ENCODE measurements at places on chromosomes 1 and 21.
A peak's percentile ranks its signal among the peaks of the same experiment; 100 is the strongest.

DNA sequence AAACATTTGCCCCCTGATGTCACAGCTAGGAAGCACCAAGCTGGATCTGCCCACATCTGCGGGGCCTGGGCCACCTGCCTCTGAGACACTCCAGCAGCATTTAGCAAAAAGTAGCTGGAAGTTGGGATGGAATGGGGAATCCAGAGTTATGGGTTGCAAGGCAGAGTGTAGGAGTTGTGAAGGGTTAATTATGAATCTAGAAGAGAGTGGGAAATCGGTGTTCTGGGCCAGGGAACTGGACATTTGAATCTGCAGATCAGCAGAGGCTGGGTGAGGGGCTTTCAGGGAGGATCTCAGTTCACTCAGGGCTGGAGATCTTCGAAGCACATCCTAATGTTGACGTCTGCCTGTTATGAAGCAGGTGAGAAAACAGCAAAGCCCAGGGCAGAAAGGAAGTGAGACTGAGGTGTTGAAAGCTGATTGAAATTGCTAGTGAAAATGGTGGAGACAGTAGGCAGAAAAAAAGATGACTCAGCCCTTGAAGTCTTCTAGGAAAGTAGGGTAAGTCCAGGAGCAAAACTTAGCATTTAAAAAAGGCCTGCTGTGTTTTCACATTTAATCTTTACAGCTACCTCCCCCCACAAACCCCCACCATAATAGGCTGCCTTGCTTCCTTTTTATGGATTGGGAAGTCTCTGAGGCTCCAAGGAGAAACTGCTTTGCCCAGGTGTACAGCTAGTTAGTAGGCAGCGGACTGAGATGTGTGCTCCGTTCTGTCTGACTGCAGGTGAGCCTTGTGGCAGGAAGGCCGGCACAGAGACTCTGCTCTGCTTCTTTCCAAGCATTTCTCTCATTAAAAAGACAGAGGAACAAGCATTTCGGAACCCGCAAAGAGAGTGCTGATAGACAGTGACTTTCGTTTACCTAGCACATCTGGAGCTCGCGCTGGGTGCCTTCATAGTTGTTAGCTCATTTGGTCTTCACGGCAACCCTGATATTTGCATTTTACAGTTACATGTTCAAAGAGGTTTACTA lies 7.2 kb downstream of the VANGL1 start:
- no peak for DNase-seq

DNA sequence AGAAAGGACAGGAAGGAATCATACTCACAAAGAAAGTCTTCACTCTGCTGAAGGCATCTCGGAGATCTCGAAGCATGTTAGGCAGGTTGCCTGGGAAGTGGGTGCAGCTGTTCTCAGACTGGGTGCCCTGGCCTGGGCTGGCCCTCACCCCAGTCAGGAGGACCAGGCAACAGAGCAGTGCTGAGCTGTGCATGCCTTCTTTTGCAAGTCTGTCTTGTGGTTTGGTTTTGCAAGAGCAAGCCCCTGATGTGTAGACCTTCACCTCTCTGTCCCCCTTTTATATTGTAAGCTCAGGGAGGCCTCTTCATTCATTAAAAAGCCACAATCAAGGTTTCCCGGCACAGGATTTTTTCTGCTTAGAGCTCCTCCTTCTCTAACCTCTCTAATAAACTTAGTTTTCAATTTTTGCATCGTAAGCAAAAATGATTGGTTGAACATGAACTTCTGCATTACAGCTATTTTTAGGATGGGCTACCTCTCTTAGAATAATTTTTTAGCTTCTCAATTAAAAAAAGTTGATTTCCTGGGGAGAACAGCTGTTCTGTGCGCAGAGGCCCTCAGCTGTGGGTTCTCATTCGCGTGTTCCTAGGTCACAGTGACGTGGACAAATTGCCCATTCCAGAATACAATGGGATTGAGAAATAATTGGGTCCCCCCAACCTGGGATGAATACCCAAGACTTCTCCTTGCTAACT lies at the start of gene IL10:
Gene IL10, minus strand, starts transcription at position 252 of the 695 bp plus-strand sequence. Its CDS starts 59 bp downstream, at position 193.
- no peak for DNase-seq

GRCh38 chr1:1080951-1081310 lies 6.8 kb upstream of the RNF223 start:
- DNase-seq, result no peak

- no peak for DNase-seq
These were observed 485.3 kb upstream of the PTBP2 start for GRCh38 chr1:96236156-96236739.

DNA sequence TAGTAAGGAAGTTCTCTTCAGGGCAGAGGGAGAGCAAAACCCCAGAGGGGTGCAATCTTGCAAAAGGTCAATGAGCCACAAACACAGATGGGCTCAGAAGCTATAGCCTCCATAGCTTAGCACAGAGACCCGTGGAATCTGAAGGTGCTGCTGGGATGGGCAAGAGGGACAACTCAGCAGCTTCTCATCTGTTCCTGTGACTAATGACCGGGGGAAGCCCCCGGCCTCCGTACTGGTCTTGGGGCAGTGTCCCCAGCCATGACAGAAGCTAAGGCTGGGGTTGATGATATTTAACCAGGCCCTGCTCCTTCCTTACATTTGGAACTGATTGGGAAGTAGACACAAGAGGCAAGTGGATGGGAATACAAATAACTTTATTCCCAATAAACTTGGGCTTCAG lies 19.1 kb downstream of the EXOC8 start:
- DNase-seq, result no peak

DNA sequence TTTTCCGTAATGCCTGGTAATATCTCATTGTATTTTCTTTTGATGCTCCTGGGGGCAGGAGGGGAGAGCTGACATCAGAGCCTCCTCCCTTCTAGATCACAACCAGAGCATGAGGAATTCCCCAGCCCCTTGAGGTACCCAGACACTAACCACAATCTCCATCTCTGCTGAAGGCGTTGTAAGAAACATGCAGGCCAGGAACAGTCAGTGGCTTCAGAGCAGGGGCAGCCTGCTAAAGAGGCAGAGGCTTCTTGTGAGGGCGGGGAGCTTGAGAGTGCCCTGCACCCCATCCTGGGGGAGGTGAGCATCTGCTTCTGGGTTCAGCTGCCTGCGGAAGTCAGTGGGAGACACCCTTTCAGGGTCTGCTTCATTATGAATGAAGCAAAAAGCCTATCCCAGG lies 19.0 kb downstream of the MAPKAPK2 start:
- DNase-seq, result peak; percentile 21

- DNase-seq, result no peak
These were observed 59.4 kb upstream of the LRRC8B start for GRCh38 chr1:89465201-89465600.

DNA sequence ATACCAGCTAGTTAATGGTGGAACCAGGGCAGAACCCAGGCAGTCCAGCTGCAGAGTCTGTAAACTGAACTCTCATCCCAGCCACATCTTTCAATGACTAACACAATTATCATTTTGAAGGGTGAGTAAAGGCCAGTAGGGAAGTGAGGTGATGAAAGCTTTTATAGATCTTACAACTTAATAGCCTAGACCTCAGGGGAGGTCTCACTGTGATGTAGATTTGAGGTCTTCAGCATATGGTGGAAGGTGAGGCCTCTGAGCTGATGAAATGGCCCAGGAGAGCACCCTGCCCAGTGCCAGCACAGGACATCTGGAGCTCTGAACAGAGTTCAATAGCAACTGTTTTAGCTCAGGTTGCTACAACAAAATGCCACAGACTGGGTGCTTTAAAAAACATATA lies 44.8 kb upstream of the POU2F1 start:
- no peak for DNase-seq

GRCh38 chr1:83530506-83530905 lies 468.4 kb downstream of the TTLL7 start:
- DNase-seq, result no peak

DNA sequence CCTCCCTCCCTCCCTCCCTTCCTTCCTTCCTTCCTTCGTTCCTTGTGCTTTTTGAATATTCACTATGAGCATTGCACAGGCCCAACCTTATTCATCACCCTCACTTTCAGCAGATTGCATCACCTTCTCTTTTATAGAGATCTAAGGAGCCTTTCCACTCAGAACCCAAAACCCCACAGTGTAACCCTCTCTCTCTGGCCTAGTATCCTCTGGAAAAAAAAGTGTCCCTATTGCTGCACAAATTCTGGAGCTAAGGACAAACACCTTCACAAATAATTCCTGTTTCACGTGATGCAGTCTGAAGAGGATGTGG lies 25.6 kb downstream of the OR10J5 start:
- DNase-seq, result no peak

GRCh38 chr1:34858901-34859445 lies 576 bp downstream of the SMIM12 start:
- DNase-seq, result no peak

- no peak for DNase-seq
These were observed 49.4 kb downstream of the TIAM1 start for GRCh38 chr21:31294691-31295090.

GRCh38 chr1:109664671-109665070 lies 3.2 kb upstream of the GSTM2 start:
- DNase-seq, result no peak

DNA sequence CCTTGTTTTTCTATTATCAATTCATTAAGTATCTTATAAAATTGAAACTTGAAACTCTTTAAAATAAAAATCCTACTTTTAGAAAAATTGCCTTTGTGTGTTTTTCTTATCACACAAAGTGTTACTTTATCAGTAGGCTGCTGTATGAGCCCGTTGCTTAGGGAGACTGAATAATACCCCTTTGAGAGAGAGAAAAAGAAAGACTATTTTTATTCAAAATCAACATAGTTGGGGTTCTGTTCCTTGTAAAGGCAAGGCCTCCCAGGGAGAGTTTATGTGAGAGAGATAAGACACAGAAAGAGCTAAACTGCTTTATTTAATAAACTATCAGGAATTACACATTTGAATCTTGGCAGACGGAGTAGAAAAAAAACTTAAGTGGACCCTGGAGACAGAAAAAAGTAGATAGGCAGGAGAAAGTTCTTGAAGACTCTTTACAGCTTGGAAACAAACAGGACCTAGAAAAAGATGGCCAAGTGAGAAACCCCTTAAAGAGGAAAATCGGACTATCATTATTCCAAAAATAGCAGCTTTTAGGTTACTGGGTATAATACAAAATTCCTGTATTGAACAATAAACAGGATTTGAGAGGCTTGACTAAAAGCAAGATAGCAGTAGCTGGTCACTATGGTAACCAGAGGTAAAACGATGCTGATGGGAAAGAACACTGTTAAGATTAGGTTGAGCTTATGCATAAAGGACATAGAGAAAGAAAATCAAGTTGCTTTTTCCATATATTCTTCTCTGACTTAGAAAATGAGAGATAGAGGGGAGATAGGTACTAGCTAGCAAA lies 170.9 kb downstream of the LRRC7 start:
- no peak for DNase-seq

DNA sequence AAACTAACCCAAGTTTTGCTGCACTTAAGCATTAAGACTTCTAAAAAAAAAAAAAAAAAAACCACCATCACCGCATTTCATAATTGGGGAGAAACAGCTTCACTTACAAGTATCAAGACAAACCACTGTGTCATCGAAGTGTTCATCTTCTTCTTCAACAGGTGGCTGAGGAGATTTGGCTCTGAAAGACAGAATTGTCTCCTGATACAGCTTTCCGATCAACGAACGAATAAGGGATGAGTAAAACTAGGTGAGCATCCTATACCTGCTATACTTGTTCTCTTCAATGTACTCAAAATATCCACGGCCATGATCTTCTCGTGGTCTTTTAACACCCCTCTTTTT lies 2.0 kb downstream of the HNRNPU start:
- DNase-seq, result no peak

DNA sequence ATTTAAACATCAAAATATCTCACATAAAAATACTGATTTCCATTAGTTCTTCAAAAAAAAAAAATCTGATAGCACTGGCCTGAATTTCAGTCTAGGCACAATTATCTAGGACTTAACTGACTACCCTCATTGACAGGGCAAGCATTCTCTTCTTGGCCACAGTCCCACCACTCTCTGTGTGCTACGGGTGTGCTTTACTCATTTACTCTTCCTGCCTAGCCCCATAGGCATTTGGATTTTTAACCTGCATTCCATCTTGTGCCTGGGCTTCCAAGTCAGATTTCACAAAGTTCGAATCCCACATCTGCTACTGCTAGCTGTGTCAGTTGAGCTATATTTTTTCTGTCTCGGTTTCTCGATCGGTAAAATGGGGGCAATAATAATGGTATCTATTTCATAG lies 38.0 kb downstream of the PTPN14 start:
- no peak for DNase-seq

GRCh38 chr1:96674915-96675314 lies 46.7 kb upstream of the PTBP2 start:
- DNase-seq, result no peak

- no peak for DNase-seq
These were observed 41.0 kb upstream of the SYNC start for GRCh38 chr1:32743380-32744070.

GRCh38 chr1:171258429-171258828 lies 10.1 kb downstream of the FMO1 start:
- DNase-seq, result no peak

GRCh38 chr21:37184784-37185593 lies 82.1 kb downstream of the VPS26C start:
- DNase-seq, result no peak

DNA sequence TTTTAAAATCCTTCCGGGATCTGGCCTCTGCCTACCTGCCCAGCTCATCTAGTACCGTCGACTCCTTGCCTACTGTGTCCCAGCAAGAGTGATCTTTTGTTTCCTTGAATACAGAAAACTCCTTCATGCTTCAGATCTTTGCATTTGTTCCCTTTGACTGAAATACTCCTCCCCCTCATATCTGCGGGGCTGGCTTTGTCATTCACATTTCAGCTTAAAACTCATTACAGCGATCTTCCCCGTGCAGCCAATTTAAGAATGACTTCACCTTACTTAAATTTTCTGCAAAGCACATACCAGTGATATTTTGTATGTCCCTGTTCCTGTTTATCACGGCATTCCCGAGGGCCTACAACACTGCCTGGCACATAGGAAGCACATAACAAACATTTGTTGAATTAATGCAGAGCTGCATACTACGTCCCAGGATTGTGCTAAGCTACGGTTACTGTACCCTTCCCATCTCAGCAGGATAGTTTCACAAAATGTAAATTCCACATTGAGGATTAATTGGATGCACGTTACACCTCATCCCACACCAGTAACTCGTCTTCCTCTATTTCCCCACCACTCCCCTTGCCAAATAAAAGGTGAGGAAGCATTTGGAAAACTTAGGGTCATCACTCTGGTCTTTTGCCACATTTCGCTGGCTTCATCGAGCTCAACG lies 837 bp upstream of the DESI2 start:
- no peak for DNase-seq

DNA sequence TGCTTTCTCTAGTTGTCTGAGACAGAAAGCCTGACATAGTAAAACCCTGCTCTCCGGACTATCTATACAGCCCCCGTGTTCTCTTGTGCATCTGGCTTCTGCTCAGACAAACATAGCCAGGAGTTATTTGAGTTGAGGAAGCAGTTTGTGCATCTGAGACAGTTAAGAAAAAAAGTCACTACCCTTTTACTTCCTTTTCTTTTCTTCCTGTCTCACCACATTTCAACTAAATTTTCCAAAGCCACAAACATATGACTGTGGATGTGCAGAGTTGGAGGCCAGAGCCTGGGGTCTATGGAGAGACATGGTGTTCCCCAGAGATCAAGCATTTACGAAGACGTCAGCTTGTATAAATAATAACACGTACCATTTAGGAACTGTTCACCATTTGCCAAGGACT lies 158.5 kb upstream of the FGGY start:
- no peak for DNase-seq

Measured in activated naive CD8-positive, alpha-beta T cell treated with anti-CD3 and anti-CD28 coated beads, Interleukin-2, amount 50 U/mL, for 16 hours (primary cell).